Fibroblast of upper back skin (primary cell): ENCODE measurements at places on chromosomes 11 and 22.
A peak's percentile ranks its signal among the peaks of the same experiment; 100 is the strongest.

- DNase-seq, result no peak
These were observed 109.3 kb upstream of the SYT13 start for GRCh38 chr11:45395421-45395820.

DNA sequence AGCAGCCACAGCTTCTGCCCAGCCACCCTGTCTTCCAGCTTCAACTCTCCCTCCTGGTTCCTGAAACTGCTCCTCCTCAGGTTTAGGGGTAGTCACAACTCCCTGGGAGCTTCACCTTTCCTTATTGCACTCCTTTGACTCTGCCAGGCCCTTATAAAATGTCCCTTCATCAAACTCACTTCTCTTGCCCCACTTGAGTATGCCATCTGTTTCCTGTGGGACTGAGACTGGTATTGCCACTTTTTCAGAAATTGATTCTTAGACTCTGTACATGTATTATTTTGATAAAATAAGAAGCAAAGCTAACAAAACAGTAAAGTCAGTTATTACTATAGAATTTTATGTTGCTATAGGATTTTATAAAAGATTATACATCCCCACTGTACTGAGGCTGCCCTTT, 134.1 kb downstream of the SPON1 start:
- DNase-seq, result no peak

GRCh38 chr11:80122211-80122610, 681.4 kb upstream of the TENM4 start:
- DNase-seq, result no peak

GRCh38 chr11:78363024-78363619, 54.5 kb downstream of the GAB2 start:
- DNase-seq, result no peak

DNA sequence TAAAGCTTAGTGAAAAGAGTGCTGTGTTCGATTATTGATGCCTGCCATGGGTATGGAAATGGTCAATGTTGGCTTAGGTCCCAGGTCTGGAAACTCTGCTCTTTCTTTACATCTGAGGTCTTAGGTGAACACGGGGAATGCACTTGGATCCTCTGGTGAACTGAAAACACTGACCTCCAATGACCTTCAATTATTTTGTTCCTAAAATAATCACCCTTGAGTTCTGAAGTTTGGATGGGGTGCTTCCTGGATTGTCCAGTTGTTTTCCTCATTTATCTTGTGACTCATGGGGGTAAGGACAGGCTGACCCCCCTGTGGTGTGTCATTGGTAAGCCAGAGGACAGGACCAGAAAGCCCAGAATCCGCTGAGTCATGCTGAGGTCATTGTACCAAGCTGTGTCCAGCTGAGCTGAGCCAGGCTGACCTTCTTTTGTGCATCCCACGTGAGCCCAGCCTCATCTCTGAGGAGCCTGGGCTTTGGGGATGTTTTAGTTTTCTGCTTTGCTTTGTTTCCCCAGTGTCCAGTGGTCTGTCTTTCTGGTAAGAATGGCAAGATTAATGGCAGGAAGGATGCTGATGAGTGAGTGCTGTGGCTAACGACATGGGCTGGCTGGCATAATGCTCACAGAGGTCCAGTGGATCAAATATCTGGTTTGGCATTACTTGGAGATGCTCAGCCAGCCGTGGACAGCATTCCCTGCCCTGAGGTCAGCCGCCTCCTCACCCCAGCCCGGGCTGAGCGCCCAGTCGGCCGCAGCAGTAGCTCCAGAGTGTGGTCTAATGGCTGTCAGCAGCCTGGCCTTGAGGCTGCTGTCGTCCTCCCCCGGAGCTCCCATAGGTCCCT, 35.6 kb downstream of the AMPD3 start:
- peak; percentile 88 for DNase-seq

DNA sequence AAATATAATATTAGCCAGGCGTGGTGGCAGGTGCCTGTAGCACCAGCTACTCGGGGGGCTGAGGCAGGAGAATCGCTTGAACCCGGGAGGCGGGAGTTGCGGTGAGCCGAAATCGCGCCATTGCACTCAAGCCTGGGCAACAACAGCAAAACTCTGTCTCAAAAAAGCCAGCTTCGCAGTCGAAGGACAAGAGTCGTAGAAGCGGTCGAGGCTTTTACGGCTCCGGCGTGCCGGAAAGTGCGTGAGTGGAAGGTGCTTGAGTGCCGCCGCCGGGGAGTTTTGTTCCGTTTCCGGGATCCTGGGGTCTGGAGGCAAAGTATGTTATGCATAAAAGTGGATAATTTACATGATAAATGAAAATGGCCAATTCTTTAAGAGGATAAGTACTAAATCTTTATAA, 43.6 kb downstream of the SYN3 start:
- no peak for DNase-seq

- no peak for DNase-seq
These were observed 31.5 kb downstream of the ZBTB16 start for GRCh38 chr11:114090976-114091375.

GRCh38 chr11:1304380-1304779, 5.1 kb downstream of the TOLLIP start:
- no peak for DNase-seq

DNA sequence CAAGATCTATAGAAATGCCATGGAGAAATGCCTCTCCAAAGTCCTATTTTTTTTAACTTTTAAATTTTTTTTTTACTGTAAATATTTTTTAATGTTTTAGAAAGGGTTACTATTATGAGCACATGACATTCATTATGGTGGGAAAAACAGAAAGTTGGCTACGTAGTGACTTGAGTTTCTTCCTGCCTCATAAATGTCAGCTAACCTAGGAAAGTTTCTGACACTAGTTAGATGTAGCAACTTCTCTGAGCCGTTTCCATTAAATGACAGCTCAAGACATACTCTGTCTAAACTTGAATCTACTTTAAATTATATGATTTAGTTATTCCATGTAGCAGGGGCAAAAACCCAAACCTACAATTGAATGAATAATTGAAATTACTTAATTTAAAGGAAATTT, 18.4 kb upstream of the CTSC start:
- no peak for DNase-seq
